ELF-1 (cell line): ENCODE measurements at places on chromosomes 7 and 10.

DNA sequence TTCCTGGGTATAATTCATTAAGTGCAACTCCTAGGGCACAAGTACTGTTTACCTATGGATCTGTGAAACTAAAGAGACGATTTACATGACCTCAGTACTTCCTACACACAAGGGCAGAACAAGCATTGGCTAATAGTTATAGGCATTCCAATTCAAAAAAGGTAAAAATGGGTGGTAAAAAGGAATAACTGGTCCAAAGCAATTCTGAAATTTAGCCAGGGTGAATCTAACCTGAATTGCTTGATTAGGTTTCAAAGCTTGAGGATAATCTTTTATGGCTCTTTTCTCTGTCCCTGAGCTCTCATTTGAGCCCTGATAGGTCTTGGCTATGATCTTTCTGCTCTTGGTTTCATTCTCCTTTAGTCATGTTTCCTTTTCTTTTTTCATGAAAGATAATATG lies 52.3 kb upstream of the CALCR start:
- DNase-seq: no peak

DNA sequence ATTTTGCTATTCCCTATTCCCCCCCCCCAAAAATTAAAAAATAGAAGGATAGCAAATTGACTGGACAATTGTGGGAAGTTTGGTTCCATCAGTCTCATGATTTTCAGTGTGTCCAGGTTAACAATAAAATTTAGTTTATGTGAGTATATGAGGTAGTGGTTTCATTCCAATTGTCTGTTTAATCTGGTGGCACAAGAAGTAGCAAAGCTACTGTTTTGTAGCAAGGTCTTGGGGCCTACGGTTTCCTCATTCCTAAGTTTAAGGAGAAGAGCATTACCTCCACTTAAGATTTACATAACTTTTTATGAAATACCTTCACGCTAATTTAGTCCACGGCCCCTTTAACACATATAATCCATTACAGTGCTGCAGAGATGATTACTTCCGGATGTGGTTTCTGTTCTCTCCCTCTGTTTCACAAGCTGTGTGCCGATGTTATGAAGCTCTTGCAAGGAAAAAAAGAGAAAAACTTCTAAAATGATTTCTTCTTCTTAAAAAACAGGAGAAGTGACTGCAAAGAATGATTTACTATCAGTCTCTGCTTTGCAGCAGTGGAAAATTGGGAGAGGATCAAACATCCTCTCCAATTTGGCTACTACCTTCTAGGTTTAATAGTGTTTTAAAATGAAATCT lies 32.7 kb upstream of the NPVF start:
- no peak for DNase-seq

GRCh38 chr7:50962962-50963374 lies 180.3 kb upstream of the GRB10 start:
- DNase-seq: peak; percentile 77

GRCh38 chr7:1889091-1889490 lies 219.0 kb downstream of the ELFN1 start:
- DNase-seq: no peak

GRCh38 chr10:89395141-89395540 lies 2.7 kb downstream of the IFIT1 start:
- no peak for DNase-seq

GRCh38 chr7:80206763-80207162 lies 72.1 kb downstream of the GNAI1 start:
- DNase-seq: no peak
